ENCODE measurements at places on chromosomes 16 and 17.

- DNase-seq, result peak; percentile 67
Measured at GRCh38 chr16:3020604-3021448, 658 bp downstream of the TNFRSF12A start.

- no peak for DNase-seq
Measured at GRCh38 chr16:65833171-65833871, 533.2 kb upstream of the CDH5 start.

GRCh38 chr17:77332981-77333685 is 192.4 kb downstream of the SEC14L1 start:
- no peak for DNase-seq

GRCh38 chr16:1265090-1265630 is 9.3 kb downstream of the TPSD1 start:
- DNase-seq, result no peak

DNA sequence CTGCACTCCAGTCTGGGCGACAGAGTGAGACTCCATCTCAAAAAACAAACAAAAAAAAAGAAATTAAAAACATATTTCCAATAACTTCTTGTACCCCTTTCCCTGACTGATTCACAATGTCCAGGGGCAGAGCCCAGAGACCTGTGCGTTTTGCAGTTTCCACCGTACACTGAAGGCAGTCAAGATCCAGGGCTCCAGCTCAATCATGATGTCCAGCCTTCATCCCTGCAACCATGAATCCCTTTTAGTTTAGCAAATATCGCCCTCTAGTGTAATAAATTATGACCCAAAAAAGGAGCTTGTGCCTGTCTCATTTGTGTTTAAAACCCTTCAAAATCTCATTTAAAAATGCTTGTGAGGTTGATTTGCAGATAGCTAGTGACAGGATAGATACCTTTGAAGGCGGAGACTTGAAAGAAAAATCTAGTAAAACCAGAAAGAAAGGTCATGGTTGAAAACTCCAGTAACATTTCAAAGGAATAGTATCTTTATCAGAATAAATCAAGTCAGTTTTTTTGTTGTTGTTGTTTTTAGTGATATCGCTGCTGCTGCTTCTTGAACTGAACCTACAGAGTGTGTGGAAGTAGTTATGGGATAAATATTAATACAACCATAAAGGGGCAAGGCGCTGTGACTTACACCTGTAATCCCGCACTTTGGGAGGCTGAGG is 3.7 kb upstream of the ERN1 start:
- DNase-seq, result no peak

- no peak for DNase-seq
Measured at GRCh38 chr16:70685938-70686375, at the start of gene MTSS2. MTSS2 (minus strand) TSS chr16:70686053; CDS start chr16:70685791, 262 bp downstream.

DNA sequence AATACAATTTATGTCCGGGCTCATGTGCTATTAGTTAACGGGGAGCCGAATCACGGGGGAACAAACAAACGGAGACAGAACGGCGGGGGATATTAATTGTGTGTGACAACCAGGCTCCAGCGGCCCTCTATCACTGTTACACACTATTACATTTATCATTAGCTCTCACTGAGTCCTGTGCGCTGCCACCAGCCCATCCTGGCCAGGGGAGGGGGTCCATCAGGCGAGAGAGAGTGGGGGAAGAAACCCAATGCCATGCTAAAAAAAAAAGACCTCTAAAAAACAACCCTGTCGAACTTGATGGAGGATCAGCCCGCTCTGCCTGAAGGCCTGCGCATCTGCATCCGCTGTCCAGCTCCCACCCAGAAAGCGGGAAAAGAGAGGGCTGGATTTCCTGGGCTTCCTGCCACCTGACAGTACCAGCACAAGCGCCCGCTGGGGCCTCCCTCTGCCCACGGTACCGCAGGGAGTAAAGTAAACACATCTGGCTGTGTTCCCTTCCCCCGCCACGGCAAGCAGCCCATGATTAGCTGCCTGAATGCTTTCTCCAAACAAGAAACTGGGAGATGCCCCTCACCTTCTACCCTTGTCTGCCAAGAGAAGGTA is 41.7 kb downstream of the PIPOX start:
- DNase-seq, result no peak

DNA sequence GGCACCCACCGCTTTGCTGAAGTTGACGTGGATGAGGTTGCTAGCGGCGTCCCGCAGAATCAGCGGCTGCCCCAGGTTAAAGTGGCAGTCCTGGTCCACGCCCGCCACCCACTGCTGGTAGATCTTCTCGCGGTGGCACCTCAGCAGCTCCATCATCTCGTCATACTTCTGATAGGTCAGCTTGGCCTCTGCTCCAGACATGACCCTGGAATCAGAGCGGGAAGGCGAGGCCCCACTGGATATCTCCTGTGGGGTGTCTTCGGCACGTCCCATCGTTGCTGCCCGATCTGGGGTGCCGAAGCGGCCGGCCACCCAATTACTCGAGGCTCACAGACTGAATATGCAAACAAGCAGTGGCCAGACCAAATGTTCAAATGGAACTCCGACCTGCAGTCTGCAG is 16.5 kb downstream of the DNAH17 start:
- DNase-seq, result no peak

DNA sequence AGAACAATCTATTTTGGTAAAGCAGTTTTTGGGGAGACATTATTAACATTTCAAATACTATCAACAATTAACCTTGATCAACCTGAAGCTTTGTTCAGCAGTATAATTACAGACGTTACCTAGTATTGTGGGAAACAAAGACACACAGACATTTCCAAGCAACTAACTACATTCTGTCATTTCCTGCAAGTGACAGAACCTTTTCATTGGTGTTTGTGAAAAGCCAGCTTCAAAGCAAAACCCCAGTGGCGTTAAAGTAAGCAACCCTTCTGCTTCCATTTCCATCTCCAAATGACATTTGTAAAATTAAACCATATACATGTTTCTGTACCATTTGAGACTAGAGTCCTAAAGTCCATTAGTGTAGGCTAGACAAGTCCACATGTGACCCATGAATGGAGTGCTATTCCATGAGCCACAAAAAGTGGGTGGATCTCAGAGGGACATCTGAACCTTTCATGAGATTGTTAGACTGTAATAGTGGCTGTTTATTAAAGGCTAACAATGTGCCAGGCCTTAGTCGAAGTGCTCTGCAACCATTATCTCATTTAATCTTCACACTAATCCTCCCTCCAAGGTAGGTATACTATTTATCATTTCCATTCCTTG is 101.2 kb downstream of the SSH2 start:
- no peak for DNase-seq

- no peak for DNase-seq
Measured at GRCh38 chr17:76132574-76133338, 8.3 kb downstream of the FOXJ1 start.

DNA sequence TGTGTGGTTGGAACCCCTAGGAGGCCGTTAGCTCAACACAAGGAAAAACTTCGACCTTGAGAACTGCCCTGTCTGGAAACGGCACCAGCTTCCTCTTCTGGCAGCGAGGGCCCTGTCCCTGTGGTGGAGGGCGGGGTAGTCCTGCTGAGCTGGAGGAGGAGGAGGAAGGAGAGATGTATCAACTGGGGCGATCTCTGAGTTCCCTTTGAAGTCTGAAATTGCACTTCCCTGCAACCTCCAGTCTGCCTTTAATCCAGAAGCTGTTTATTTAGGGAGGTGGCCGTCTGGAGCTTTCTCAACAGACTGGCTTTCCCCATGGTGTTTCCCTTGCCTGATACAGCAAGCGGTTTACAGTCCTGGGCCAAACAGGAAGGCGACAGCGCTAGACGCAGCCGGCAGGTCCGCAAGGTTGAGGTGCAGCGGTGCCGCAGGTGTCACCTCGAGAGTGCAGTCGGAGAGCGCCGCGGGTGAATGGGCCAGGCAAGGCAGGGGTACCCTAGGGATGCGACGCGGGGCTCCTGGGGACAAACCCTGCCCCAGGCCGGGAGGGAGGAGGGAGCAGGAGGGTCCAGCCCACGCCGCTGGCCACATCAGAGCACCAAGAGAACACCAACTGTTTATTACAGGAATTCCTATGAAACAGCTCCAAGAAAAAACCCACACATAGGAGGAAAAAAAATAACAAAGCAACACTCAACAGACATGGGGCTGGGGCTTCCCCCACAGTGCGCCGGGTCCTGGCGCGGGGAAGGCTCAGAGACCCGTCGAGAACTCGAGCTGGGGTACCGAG is 11.4 kb upstream of the MRPS23 start:
- DNase-seq, result no peak

DNA sequence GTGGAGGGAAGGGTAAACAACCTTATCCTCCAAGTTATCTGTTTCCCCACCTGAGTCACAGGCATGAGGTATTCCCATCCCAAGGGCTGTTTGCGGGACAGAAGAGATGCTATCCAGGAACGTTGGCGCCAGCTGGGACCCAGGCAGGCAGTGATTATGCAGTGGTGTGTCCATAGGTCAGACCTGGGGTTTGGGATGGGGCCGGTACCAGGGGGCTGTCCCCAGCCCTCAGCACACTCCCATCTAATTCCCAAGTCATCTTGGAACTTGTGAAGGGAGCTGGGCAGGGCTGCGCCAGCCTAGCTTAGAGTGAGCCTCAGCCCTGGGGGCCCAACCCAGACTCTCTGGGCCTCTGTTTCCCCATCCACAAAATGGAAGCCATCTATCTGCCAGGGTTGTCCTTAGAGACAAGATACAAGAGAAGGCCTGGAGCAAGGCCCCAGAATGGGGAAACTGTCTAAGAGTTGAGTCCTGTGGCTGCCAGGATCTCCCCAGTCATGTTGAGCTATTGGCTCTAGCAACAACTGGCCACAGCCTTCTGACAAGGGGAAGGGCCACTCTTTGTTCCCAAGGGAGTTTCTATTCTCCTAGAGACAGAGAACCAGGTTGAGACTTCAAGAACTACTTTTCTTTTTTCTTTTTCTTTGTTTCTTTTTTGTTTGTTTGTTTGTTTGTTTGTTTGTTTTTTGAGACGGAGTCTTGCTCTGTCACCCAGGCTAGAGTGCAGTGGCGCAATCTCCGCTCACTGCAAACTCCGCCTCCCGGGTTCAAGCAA is 9.8 kb upstream of the JUP start:
- DNase-seq, result no peak

DNA sequence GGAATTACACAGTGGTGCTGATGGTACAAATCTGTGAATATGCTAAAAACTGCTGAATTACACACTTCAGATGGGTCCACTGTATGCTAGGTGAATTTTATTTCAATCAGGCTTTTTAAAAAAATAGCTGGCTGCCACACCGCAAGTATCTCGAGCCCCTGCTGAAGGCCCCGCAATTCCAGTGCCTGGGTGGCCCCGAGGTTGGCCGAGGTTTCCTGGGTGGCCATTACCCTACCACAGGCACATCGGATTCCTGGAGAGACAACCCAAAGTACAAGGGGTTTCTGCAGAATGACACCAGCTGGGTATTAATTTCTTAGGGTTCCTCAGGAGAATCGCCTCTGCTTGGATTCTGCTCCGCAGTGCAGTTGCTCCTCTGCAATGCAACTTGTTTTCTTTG is 127.8 kb downstream of the C16orf95 start:
- DNase-seq, result no peak

DNA sequence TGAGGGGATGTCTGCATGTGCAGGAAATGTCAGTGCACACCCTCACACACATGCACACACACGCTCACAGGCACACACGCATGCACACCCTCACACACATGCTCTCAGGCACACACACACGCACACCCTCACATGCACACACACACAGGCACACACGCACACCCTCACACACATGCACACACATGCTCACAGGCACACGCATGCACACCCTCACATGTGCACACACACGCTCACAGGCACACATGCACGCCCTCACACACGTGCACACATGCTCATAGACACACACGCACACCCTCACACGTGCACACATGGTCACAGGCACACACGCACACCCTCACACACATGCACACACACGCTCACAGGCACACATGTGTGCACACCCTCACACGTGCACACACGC is 77.6 kb upstream of the ZNF469 start:
- no peak for DNase-seq

GRCh38 chr16:58543685-58544084 is 28.4 kb downstream of the SETD6 start:
- DNase-seq, result no peak
